ENCODE measurements at places on chromosomes 2 and 18.

- no peak for DNase-seq
These were observed 25.9 kb downstream of the PSTPIP2 start for GRCh38 chr18:46046126-46046525.

DNA sequence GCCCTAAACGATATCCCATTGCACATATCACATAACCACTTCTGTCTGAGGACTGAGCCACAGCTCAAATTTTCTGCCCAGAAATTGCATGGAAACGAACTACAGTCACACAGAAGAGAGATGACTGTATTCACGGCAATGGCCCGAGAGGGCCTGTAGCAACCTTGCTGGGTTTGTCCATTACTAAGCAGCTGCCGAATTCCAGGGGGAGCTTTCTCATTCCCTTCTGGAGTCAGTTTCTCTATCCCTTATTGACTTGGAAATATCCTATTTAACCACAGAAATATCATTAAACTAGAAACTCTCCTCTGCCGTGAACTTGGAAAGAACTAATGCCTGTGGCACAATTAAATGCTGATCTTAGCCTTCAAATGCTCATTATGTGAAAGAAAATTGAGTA, 183.9 kb downstream of the DNER start:
- no peak for DNase-seq

DNA sequence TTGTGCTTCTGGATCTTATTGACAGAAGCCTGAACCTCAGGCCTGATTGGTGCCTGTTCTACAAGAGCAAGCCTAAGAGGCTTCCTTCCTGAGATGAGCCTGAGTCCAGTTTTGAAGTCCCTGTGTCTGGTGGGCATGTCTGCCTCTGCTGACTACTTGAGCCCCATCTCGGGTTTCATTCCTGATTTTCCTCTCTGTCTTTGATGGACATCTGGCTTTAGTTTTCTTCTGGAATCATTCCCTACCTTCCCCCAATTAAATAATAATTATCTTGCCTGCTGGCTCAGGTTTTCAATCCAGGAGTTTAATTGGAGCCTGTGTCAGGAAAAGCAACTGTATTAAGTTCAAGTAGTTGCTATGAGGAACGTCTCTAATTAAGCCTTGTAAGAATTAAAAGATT, 135.5 kb upstream of the MC4R start:
- no peak for DNase-seq

DNA sequence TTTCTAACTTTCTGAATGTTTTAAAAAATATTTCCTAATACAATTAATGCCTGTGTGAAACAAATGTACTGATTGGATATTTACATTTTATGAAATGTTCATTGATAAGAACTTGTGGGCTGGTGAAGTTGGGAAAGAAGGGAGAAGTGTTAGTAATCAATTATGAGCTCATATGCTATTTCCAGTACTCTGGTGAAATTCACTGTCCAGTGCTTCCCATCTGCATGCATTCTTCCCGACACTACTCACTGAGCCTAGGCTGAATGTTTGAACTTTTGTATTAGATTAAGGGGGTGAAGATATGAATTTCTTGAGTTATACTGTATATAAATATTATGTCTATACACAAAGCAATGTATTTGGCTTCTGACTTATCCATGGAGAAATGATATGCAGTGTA, 36.0 kb downstream of the SKA1 start:
- DNase-seq: no peak

DNA sequence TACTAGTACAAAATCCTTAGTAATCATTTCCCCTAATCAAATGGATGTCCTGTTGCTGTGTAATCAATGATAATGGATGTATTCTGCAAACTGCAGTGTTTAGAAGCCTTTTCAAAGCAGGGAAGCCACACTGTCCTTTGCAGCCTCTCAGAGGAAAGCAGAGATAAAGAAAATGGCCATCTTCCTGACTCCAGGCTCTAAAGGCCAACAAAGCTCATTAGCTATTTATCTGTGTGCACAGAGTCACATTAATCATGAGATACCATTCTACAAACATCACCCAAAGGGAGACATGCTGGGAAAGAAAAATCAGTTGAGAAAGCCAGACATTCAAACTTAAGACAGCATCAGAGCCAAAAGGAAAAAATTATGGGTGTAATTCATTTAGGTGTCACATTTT, 165.0 kb downstream of the RAD51AP2 start:
- DNase-seq: no peak

GRCh38 chr18:56517196-56517595, 121.2 kb downstream of the TXNL1 start:
- no peak for DNase-seq
